ENCODE measurements at places on chromosomes 4 and X. TPM values are rescaled to one million over a fixed set of nuclear protein-coding genes. Genes with fewer than 3 reads are reported as not detected.

ADH1A gene
- not detected for total RNA-seq

LARP7 gene
- 5.9 TPM for total RNA-seq

RAB28 gene
- total RNA-seq, result 11.4 TPM

ANOS1 gene
- under 0.01 TPM for total RNA-seq

ATP6AP1 gene
- 13.9 TPM for total RNA-seq

SRPX gene
- total RNA-seq, result 39.2 TPM

DNA sequence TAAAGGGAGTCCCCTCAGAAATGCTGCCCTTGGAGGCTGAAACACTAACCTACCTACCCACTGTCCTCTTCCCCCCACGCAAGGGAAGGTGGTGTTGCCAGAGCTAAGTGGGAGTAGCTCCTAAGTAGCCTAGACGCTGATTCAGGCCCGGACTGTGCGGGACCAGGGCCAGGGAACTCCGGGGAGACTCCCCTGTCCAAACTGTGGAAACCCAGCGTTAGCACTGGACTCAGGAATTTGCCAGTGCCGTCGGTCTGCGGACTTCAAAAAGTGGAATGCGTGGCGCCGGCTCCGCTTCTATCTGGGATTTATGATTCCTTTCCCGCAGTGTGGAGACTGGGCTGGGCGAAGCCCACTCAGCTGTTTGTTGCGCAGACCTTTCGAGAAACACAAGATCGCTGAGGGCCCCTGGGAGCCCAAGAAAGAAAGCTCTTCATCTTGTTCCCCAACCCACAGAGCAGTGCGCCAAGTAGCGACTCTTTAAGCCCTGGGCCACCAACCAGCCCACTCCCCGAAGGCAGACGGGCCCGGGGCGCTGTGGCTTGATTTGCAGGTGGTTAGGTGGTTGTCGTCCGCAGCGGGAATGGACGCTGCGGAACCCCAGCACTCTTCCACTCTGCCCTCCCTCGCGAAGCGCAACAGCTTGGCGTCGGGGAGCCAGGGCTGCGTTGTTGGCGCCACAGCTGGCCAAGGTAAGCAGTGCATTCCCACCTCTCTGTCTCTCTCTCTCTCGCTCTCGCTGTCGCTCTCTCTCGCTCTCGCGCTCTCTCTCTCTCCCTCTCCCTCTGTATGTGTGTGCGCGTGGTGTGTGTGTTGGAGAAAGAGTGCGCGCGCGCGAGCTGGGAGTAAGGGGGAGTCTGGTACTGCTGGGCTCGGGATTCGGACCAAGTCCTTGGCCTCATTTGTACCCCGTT is 2.0 kb downstream of the TMEM255A start:
- no peak overlapping the region for H3K27ac ChIP-seq
- peak; percentile 14 for DNase-seq
- no peaks in the 10 kb centered on the region for H3K4me1 ChIP-seq
- H3K27me3 ChIP-seq, result peaks cover 35% of the 10 kb centered on the region
- no peak overlapping the region for H3K4me3 ChIP-seq
- no peaks in the 10 kb centered on the region for H3K36me3 ChIP-seq

DNA sequence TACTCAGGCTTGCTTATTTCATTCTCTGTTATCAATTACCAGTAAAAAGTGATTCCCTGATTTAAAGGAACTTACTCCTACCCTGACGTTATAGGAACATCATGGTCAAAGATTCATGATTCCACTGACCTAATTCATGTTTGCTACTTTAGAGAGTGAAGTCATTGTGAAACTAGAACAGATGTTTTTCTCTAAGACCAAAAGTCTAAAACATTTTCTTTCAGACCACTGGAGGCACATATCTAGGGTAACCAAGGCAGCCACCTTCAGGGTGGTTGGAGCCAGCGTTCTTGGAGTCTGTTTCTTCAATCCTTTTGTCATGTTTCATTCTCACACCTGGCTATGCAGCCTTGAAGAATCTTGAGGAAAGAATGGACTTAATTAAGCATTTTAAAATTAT is 77.8 kb downstream of the GALNTL6 start:
- H3K27me3 ChIP-seq, result no peaks in the 10 kb centered on the region
- H3K36me3 ChIP-seq, result no peaks in the 10 kb centered on the region
- DNase-seq, result no peak
- no peaks in the 10 kb centered on the region for H3K4me1 ChIP-seq

DNA sequence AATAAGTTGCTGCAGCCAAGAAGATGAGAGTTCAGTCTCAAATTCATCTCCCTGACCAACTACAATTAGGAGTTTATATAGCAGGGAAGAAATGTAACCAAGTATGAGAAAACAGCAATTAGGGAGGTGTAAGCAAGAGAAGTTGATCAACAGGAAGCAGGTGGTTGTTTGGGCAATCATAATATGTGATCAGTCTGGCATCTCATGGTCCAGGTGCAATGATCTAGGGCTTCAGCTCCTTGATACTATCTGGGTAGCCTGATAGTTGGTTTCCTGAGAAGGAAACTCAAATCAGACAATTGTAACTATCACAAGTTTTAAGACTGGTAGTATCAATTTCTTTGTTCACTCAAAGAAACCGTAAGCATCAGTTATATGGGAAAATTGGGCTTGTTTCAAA is 1574.3 kb upstream of the PABPC4L start:
- DNase-seq, result no peak
- no peaks in the 10 kb centered on the region for H3K36me3 ChIP-seq
- H3K27ac ChIP-seq, result no peak overlapping the region
- no peaks in the 10 kb centered on the region for H3K27me3 ChIP-seq
- no peak overlapping the region for H3K4me3 ChIP-seq

DNA sequence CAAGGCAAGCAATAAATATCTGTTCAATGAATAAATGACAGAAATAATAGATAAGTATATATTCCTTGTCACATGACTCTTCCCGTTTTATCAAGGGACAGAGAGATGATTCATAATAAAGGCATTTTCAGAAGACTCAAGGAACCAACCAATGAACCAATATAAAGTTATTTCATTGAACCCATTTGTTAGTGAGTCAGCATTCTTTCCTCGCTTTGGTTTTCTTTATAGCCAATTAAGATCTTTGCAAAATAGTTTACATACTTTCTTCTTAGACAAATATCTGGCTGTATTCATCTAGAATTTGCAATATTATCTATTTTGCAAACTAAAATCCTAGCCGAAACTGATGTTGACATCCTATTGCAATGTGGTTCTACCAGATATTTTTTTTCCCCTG is 269.4 kb downstream of the IL15 start:
- peak; percentile 80 for DNase-seq
- H3K27ac ChIP-seq, result peak overlapping the region; percentile 37
- no peaks in the 10 kb centered on the region for H3K27me3 ChIP-seq
- H3K4me1 ChIP-seq, result peaks cover 3% of the 10 kb centered on the region
- no peaks in the 10 kb centered on the region for H3K36me3 ChIP-seq

DNA sequence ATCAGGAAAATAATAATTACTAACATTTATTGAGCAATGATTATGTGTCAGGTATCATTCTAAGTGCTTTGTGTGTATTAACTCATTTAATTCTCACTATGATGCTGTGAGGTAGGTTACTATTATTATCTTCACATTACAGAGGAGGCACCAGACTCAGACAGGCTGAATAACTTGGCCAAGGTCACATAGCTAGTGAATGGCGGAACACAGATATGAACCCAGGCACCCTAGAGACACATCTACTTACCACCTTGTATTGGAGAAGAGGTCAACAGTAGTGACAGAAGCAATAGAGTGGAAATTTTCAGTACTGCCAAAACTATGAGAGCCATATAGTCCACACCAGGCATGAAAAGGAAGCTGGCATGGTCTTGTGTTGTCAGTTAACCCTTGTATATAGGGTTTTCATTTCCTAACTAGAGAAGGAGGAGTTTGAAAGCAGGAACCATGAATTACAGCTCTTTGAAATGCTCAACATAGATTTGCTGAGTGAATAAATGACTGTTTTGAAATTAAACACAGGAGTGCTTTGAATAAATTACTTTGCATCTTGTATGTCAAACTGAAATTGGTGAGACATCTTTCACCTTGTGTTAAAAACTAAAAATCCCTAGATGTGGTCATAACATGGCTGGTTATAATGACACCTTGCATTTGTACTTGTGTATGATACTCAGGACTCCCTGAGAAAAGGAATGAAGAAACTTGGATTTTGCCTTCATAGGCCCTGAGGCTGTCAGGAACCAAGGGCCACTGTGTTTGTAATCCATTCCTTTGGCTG is 71.8 kb downstream of the RTL9 start:
- no peak overlapping the region for H3K27ac ChIP-seq
- no peaks in the 10 kb centered on the region for H3K36me3 ChIP-seq
- H3K27me3 ChIP-seq, result peaks cover 33% of the 10 kb centered on the region

DNA sequence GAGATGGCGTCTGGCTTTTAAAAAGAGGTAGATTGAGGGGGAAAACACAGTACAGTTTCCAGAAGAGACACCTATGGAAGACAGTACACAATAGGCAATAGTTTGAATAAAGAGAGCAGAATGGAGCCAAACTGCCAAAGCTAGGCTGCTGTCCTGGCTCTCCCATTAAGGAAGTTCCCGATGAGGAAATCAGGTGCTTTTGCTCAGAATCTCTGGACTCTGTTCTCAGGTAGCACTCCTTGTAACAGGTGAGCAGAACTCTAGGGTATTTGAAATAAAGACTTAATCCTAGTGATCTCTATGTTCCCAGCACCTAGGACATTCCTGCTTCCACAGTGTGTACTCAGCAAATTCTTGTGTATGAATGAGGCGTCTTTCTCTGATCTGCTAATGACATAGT is 1.6 kb downstream of the EGF start:
- peaks cover 1% of the 10 kb centered on the region for H3K27me3 ChIP-seq
- H3K27ac ChIP-seq, result no peak overlapping the region
- H3K36me3 ChIP-seq, result no peaks in the 10 kb centered on the region
- DNase-seq, result no peak
- H3K4me1 ChIP-seq, result no peaks in the 10 kb centered on the region
- no peak overlapping the region for H3K4me3 ChIP-seq

GRCh38 chr4:180558427-180558826 is 1684.8 kb upstream of the TENM3 start:
- DNase-seq, result no peak
- no peaks in the 10 kb centered on the region for H3K4me1 ChIP-seq
- H3K36me3 ChIP-seq, result no peaks in the 10 kb centered on the region
- no peaks in the 10 kb centered on the region for H3K27me3 ChIP-seq
- H3K27ac ChIP-seq, result no peak overlapping the region

DNA sequence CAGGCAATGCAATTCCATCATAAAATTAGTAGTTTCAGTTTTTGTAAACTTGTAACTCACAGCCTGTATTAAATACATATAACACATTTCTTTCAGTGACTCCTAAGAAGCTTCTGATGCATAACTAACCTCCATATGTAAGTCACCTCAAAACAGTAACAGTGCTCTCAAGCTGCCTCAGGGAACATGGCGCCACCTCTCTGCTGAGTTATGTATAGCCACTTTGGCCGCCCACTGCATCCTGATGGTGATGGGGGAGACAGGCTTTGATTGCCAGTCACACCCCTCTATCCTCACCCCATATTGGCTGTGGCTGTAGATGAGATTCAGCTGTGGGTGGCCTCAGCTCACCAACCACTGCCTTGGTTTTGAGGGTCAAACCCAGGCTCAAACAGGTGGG is 54.3 kb downstream of the LRBA start:
- no peaks in the 10 kb centered on the region for H3K27me3 ChIP-seq
- no peaks in the 10 kb centered on the region for H3K4me1 ChIP-seq
- no peak for DNase-seq
- H3K36me3 ChIP-seq, result no peaks in the 10 kb centered on the region
- no peak overlapping the region for H3K4me3 ChIP-seq
- no peak overlapping the region for H3K27ac ChIP-seq

DNA sequence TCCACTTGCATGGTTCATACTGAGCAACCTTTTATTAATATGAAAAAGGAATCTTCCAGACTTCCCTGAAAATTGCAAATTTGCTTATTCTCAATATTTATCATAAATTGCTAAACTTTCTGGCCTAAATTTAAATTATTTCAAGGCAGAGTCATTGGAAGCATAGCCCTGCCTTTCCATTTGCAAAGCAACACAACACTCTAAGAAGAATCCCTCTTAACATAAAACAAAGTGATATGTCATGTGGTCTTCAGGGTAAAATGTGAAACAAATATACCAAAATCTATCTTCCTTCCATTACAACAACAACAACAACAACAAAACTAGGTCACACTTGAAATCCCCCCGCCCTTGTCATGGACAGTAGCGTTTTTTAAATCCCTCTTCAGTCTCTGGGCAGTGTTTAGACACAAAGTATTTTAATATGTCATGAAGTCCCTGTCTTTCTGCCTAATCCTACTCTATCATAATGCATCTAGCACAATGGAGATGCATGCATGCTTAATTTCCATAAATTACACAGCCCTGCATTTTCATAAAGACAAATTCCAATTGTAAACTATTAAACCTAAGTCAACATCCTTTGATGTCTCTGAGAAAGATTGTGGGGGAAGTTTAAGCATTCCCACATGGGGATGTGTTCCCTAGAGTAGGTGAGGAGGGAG is 668.9 kb upstream of the LCORL start:
- no peaks in the 10 kb centered on the region for H3K36me3 ChIP-seq
- H3K4me3 ChIP-seq, result no peak overlapping the region
- no peaks in the 10 kb centered on the region for H3K4me1 ChIP-seq

- no peaks in the 10 kb centered on the region for H3K27me3 ChIP-seq
- H3K4me1 ChIP-seq, result no peaks in the 10 kb centered on the region
- H3K4me3 ChIP-seq, result no peak overlapping the region
- H3K27ac ChIP-seq, result no peak overlapping the region
- DNase-seq, result no peak
Observed at GRCh38 chrX:32195611-32196010, 1015.7 kb downstream of the DMD start.
